ENCODE measurements at places on chromosomes 16 and 17. TPM values are rescaled to one million over a fixed set of nuclear protein-coding genes. Genes with fewer than 3 reads are reported as not detected.

- no peaks in the 10 kb centered on the region for H3K36me3 ChIP-seq
- no peaks in the 10 kb centered on the region for H3K4me1 ChIP-seq
- DNase-seq = peak; percentile 26
Observed at GRCh38 chr16:17105239-17105797, 365.4 kb downstream of the XYLT1 start.

DNA sequence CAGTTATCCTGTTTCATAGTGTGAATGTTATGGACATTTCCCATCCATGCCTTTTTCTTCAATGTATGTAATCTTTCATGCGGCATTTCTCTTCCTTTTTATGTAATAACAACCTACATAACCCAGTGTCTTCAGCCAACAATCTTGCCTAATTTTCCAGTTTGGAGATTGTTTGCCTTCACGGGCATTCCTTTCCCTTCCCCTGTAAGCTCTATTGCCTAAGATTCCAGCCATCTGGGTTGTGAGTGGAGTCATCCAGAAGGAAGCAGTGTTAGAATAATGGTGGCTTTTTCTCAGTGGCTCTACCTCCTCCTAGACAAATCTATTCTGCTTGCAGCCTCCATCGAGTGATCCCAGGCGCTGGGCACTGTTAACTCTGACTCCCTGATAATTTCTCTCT is 22.3 kb downstream of the SYCE1L start:
- H3K4me3 ChIP-seq = no peak overlapping the region
- H3K27me3 ChIP-seq = no peaks in the 10 kb centered on the region
- DNase-seq = no peak

DNA sequence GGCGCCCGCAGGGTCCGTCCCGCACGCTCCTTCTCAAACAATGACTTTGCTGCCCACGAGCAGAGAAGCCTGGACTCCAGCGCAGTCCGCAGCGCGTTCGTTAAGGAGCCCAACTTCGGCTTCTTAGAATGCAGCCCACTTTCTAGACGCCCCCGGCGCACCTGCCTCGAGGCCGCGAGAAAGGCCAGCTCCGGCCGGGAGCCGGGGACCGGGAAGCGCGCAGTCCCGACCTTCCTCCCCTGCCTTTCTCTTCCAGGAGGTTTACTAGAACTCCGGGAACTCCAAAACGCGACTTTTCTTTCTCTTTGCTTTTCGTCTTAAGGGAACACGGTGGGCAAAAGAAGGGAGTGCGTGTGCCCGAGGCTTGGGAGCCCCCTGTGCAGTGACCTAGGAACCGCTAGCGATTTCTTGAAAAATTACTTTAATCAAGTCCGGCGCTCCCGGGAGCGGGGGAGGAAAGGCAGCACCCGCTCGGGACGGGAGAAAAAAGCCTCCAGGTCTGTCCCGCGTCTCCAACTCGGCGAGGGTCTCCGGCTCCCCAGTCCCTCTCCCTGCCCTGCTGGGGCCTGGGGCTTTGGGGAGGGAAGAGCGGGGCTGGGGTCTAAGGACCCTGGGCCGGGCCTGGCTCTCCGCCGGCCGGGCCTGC is 2.6 kb downstream of the HNF1B start:
- peaks cover 94% of the 10 kb centered on the region for H3K27me3 ChIP-seq
- peaks cover 25% of the 10 kb centered on the region for H3K4me1 ChIP-seq
- H3K27ac ChIP-seq = no peak overlapping the region
- no peak overlapping the region for H3K4me3 ChIP-seq

- no peak for DNase-seq
- H3K27me3 ChIP-seq = no peaks in the 10 kb centered on the region
- no peaks in the 10 kb centered on the region for H3K4me1 ChIP-seq
- no peak overlapping the region for H3K27ac ChIP-seq
Observed at GRCh38 chr16:7755347-7755882, 422.8 kb downstream of the RBFOX1 start.

DNA sequence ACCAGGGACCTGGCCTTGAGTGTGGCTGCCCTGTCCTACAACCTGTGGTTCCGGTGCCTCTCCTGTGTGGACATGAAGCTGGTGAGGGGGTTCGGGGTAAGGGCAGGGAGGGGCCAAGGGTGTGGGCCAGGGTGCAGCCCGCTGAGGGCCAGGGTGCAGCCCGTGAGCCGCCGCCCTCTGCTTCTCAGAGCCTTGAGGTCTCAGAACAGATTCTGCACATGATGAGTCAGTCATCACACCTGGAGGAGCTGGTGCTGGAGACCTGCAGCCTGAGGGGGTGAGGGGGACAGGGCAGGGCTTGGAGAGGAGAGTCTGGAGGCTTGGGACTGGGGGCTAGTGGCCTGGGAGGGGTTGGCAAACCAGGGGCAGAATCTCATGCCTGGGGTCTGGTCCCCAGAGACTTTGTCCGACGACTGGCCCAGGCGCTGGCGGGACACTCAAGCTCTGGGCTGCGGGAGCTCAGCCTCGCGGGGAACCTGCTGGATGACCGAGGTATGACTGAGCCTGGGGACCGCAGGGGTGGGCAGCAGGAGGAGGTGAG is 2.2 kb downstream of the CARMIL2 start:
- H3K4me1 ChIP-seq = no peaks in the 10 kb centered on the region
- H3K27ac ChIP-seq = no peak overlapping the region
- no peak for DNase-seq
- H3K4me3 ChIP-seq = no peak overlapping the region
- H3K36me3 ChIP-seq = no peaks in the 10 kb centered on the region

- peaks cover 7% of the 10 kb centered on the region for H3K4me1 ChIP-seq
- H3K4me3 ChIP-seq = no peak overlapping the region
- H3K27me3 ChIP-seq = no peaks in the 10 kb centered on the region
- DNase-seq = no peak
- no peak overlapping the region for H3K27ac ChIP-seq
Observed at GRCh38 chr16:87778476-87778829, 12.7 kb upstream of the KLHDC4 start.

GRCh38 chr17:40529991-40530390 is 28.6 kb upstream of the TNS4 start:
- H3K4me1 ChIP-seq = no peaks in the 10 kb centered on the region
- no peak for DNase-seq
- no peaks in the 10 kb centered on the region for H3K36me3 ChIP-seq
- H3K4me3 ChIP-seq = no peak overlapping the region
- no peak overlapping the region for H3K27ac ChIP-seq

- peak; percentile 58 for DNase-seq
- H3K27ac ChIP-seq = no peak overlapping the region
- H3K4me1 ChIP-seq = no peaks in the 10 kb centered on the region
- no peaks in the 10 kb centered on the region for H3K36me3 ChIP-seq
Observed at GRCh38 chr17:5249615-5250014, 15.0 kb upstream of the SCIMP start.

DNA sequence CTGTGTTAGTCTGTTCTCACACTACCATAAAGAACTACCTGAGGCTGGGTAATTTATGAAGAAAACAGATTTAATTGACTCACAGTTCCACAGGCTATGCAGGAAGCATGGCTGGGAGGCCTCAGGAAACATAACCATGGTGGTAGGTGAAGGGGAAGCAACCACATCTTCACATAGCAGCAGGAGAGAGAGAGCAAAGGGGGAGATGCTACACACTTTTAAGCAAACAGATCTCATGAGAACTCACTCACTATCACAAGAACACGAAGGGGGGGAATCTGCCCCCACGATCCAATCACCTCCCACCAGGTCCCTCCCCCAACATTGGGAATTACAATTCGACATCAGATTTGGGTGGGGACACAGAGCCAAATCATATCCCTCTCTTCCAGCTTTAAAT is 31.8 kb upstream of the NXPH3 start:
- H3K27me3 ChIP-seq = no peaks in the 10 kb centered on the region
- no peak overlapping the region for H3K27ac ChIP-seq
- no peak for DNase-seq
- no peaks in the 10 kb centered on the region for H3K36me3 ChIP-seq
- H3K4me1 ChIP-seq = no peaks in the 10 kb centered on the region
- no peak overlapping the region for H3K4me3 ChIP-seq

DNA sequence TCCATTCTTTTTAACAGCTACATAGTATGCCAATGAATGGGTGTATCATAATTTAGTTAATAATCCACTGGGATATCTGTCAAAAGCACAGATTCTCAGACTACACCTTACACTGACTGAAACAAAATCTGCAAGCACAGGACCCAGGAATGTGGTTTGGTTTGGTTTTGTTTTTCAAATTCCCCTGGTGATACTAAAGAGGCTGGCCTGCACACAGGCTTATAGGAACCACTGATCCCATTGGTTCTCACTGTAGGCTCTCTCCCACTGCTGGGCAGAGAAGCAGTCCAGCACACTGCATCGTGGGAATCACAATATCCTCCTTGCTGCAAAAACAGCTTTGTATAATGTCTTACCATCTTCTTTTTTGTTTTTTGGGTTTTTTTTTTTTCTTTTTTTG is 67.1 kb downstream of the TEX14 start:
- H3K27me3 ChIP-seq = no peaks in the 10 kb centered on the region
- no peaks in the 10 kb centered on the region for H3K4me1 ChIP-seq
- no peak overlapping the region for H3K4me3 ChIP-seq

GRCh38 chr16:4806280-4806679 is 3.8 kb upstream of the ROGDI start:
- peaks cover 14% of the 10 kb centered on the region for H3K4me1 ChIP-seq
- H3K27ac ChIP-seq = no peak overlapping the region
- H3K27me3 ChIP-seq = no peaks in the 10 kb centered on the region
- no peak overlapping the region for H3K4me3 ChIP-seq
- H3K36me3 ChIP-seq = peaks cover 52% of the 10 kb centered on the region

- no peaks in the 10 kb centered on the region for H3K4me1 ChIP-seq
- no peak overlapping the region for H3K27ac ChIP-seq
- H3K27me3 ChIP-seq = no peaks in the 10 kb centered on the region
- H3K36me3 ChIP-seq = no peaks in the 10 kb centered on the region
- DNase-seq = no peak
Observed at GRCh38 chr16:50833929-50834328, 92.0 kb downstream of the CYLD start.

GRCh38 chr16:31377210-31377903 is 15.8 kb upstream of the ITGAD start:
- H3K27ac ChIP-seq = no peak overlapping the region
- no peaks in the 10 kb centered on the region for H3K27me3 ChIP-seq
- no peak overlapping the region for H3K4me3 ChIP-seq
- DNase-seq = no peak
- no peaks in the 10 kb centered on the region for H3K36me3 ChIP-seq

GRCh38 chr16:23279721-23280153 is 22.4 kb upstream of the SCNN1B start:
- peaks cover 6% of the 10 kb centered on the region for H3K27me3 ChIP-seq
- no peak for DNase-seq
- no peaks in the 10 kb centered on the region for H3K36me3 ChIP-seq
- no peaks in the 10 kb centered on the region for H3K4me1 ChIP-seq

- no peaks in the 10 kb centered on the region for H3K36me3 ChIP-seq
- H3K4me3 ChIP-seq = no peak overlapping the region
- H3K4me1 ChIP-seq = no peaks in the 10 kb centered on the region
- no peaks in the 10 kb centered on the region for H3K27me3 ChIP-seq
Observed at GRCh38 chr16:49307176-49307575, 25.5 kb upstream of the CBLN1 start.

GRCh38 chr16:83652943-83653342 is 154.8 kb upstream of the HSBP1 start:
- no peak overlapping the region for H3K4me3 ChIP-seq
- DNase-seq = no peak
- H3K36me3 ChIP-seq = no peaks in the 10 kb centered on the region
- no peak overlapping the region for H3K27ac ChIP-seq
- H3K4me1 ChIP-seq = no peaks in the 10 kb centered on the region
- no peaks in the 10 kb centered on the region for H3K27me3 ChIP-seq

- H3K27me3 ChIP-seq = no peaks in the 10 kb centered on the region
- DNase-seq = no peak
- no peaks in the 10 kb centered on the region for H3K4me1 ChIP-seq
- no peak overlapping the region for H3K4me3 ChIP-seq
- H3K36me3 ChIP-seq = no peaks in the 10 kb centered on the region
Observed at GRCh38 chr17:16052486-16052885, 52.9 kb downstream of the TTC19 start.

DNA sequence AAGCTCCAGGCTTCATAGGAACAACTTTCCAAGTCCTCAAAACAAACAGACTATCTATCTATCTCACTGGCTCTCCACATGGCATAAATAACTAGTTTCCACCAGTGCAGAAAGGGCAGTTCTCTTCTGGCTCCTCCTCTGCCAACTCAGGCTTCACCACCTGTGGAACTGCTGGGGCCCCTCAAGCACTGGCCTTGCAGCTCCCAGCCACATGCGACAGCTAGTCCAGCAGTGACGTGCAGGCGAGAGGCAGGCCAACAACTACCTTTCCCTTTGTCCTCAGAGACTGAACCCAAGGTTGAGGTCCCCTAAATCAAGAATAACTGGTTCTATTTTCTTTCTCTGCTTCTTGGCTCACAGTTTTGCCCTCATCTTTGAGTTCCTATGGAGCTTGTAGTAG is 137.6 kb downstream of the AATF start:
- no peak for DNase-seq
- H3K36me3 ChIP-seq = peaks cover 24% of the 10 kb centered on the region
- no peak overlapping the region for H3K4me3 ChIP-seq
- H3K27me3 ChIP-seq = no peaks in the 10 kb centered on the region
- no peak overlapping the region for H3K27ac ChIP-seq

DNA sequence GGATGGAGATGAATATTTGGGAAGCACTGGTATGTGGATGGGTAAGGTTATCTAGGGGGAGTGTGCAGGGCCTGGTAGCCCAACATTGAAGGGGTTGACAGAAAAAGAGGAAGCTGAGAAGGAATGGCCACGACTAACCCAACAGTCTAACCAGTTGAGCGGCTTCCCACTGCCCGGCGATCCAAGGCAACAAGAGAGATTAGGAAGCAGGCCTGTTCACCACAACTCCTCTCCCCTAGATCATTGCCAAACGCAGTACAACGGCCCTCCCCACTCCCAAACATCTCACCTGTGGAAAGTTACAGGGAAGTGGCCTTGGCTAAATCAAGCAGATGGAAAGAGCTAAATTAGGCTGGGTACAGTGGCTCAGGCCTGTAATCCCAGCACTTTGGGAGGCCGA is 11.2 kb upstream of the RANGRF start:
- H3K36me3 ChIP-seq = no peaks in the 10 kb centered on the region
- no peaks in the 10 kb centered on the region for H3K4me1 ChIP-seq
- no peak overlapping the region for H3K27ac ChIP-seq
- H3K4me3 ChIP-seq = no peak overlapping the region
- H3K27me3 ChIP-seq = no peaks in the 10 kb centered on the region
- no peak for DNase-seq

The SMIM5 gene
- 1.7 TPM for polyA plus RNA-seq

The MILR1 gene
- polyA plus RNA-seq = 9.1 TPM

The STAC2 gene
- 0.48 TPM for polyA plus RNA-seq

The CD68 gene
- polyA plus RNA-seq = 207 TPM

The IL17C gene
- polyA plus RNA-seq = not detected

The EPX gene
- polyA plus RNA-seq = not detected

The FMNL1 gene
- 13.7 TPM for polyA plus RNA-seq

The ZPBP2 gene
- polyA plus RNA-seq = not detected

The CCL22 gene
- 0.03 TPM for polyA plus RNA-seq
